ENCODE measurements at places on chromosomes 1 and 21. TPM values are rescaled to one million over a fixed set of nuclear protein-coding genes. Genes with fewer than 3 reads are reported as not detected.

- DNase-seq: peak; percentile 88
Observed at GRCh38 chr1:108643492-108644335, 17.2 kb downstream of the HENMT1 start.

- DNase-seq: no peak
Observed at GRCh38 chr1:240468656-240469055, 143.3 kb downstream of the GREM2 start.

DNA sequence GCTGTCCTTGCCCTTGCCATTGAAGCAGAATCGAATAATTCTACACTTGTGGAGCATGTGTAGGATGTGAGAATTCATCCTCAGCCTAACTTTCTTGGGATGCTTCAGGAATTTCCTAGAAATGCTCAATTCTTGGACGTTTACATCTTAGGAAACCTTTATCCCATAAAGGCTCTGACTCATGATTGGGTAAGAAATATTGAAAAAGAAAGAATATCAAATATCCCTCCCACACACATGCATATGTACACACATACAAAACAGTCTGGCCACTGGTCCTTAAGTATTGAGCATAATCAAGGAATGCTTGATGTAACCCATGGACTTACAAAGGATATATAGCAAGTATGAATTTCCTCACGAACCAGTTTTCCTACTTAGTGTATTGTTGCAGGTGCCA, 83.9 kb upstream of the IPO9 start:
- no peak for DNase-seq

DNA sequence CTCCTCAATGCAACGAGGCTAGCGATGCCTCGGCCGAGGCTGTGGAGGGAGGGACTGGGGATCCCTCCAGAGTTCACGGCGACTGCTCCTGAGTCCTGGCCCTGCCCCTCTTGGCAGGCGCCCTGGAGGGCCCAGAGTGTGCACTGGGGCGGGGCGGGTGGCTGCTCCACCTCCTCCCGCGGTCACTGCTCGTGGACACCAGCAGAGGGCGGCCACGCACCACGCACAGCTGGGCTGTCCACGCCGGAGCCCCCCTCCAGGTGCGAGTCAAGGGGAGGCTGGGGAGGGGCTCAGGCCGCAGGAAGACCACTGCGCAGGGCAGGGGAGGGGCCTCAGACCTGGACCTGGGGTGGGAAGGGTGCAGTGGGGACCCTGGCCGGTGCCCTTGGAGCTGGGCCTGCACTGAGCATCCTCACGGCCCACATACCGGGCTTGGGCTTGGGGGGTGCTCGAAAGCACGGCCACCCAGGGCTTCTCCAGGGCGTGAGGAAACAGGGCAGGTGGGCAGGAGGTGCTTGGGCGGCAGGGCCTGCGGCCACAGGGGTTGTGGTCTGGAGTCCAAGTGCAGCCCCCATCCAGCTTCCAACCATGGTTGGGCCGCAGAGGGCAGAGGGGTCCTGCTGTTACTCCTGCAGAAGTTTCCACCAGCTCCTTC, 20.6 kb upstream of the TTC34 start:
- DNase-seq: peak; percentile 66

DNA sequence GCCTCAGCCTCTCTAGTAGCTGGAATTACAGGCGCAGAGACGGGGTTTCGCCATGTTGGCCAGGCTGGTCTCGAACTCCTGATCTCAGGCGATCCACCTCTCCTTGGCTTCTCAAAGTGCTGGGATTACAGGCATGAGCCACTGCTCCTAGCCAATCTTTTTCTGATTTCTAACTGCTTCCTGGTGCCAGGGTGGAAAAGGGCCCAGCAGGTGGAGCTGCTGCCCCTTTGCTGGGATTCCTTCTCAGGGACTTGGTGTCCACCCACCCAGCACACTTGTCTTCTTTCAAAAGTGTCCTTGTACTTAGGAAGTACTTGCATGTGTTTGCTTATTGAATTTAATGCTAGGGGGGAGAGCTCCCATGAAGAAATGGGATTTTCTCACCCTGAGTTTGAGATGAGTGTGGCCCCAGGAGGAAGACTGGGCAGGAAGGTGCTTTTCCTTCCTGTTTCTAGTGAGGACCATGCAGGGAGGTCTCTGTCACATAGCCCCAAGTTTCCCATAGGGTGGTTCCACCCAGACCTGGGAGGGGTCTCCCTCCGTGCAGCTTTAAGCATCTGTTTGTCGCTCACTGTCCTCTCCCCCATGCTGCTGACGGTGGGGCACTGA, 14.2 kb downstream of the UTP11 start:
- peak; percentile 55 for DNase-seq

KRTAP20-1 gene
- not detected for polyA plus RNA-seq
